NCI-H187 (cell line): ENCODE measurements at places on chromosomes 4 and X.

GRCh38 chrX:100649550-100650356, 5.8 kb downstream of the SRPX2 start:
- DNase-seq, result no peak

- no peak for DNase-seq
Observed at GRCh38 chr4:177809791-177810190, 367.6 kb upstream of the AGA start.

GRCh38 chr4:10891866-10892265, 207.3 kb upstream of the CLNK start:
- no peak for DNase-seq

DNA sequence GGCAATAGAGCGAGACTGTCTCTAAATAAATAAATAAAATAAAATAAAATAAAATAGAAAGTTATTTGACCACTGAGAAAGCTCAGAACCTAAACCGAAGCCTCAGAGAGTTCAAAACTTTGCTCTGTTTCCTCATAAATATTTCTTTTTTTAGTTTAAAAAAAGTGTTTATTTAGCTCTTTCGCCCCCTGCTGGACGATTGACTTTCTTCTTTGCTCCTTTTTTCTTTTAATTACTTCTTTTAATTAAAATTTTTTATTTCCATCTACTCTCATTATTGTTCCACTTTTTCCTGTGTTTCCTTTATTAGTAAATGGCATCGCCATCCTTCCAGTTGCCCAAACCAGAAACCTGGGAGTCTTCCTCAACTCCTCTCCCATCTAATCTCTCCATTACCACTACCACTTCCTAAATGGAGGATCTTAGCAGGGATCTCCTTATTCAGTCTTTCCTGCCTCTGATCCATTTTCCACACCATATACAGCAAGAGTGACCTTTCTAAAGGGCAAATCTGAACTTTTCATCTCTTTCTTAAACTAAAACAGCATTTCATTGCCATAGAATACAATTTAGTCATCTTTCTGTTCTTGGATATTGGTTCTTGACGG, 728 bp upstream of the IL13RA2 start:
- no peak for DNase-seq

DNA sequence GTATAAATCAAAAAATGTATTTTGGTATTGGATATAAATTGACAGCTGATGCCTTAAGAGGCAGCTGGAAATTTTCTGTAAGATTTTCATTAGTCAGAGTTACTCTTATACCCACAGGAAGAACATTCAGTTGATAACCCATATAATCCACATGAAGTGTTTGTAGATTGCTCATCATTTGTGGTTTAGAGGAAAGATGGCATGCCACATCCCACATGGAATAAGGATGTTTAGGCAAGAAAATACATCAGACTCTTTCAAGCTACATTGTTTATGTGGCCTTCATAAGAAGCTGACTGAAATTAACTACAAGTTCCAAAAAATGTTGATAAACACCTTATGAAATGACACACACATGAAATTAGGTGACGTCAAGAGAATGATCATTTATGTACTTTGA, 56.6 kb downstream of the AREG start:
- DNase-seq, result no peak

GRCh38 chrX:47687263-47687662, 28.3 kb upstream of the UXT start:
- no peak for DNase-seq

GRCh38 chrX:136542281-136542680, 10.3 kb downstream of the VGLL1 start:
- DNase-seq, result no peak

GRCh38 chrX:65990702-65991101, 49.2 kb downstream of the VSIG4 start:
- DNase-seq, result no peak

DNA sequence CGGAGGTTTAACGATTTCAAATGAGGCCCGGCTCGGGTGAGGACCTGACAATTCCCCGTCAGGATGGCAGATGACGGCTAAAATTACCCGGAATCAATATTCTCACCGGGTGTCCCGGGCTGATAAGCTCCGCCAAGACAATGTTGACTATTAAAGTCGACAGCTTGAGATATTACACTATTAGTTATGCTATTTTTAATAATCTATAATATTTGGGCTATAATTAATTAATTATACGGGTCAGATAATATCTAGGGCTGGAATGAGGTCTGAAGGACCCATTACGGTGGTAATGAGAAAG, 9.4 kb upstream of the NKX1-1 start:
- DNase-seq, result no peak

DNA sequence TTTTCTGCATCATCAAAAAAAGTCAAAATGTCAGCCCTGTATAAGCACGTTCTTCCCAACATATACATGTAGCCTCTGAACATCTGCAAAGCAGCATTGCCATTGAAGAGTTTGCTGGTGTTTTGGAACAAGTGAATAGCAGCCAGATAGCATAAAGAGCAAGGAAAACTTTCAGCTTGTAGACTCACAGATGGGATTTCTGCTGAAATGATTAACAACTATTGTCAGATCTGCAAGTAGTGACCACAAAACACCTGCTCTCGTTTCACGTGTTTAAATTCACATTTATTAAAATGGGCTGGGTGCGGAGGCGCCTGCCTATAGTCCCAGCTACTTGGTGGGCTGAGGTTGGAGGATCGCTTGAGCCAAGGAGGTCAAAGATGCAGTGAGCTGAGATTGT, 123.7 kb downstream of the SPRY1 start:
- DNase-seq, result no peak

DNA sequence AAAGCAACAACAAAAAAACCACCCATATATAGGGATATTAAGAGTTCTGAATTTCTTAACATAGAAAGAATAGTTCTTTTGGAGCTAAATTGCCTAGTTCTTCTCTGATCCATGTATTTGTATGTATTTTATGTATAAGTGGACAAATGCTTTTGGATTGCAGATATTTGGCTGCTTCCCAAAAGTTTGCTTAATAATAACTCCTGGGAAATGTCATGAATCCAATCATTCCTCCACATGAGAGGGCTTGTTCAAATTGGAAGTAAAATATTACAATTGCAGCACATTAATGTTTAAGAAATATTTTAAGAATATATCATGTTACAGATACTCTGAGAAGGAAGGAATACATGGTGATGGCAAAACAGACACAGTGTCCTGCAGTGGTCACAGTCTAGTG, 71.5 kb upstream of the PAGE3 start:
- no peak for DNase-seq

DNA sequence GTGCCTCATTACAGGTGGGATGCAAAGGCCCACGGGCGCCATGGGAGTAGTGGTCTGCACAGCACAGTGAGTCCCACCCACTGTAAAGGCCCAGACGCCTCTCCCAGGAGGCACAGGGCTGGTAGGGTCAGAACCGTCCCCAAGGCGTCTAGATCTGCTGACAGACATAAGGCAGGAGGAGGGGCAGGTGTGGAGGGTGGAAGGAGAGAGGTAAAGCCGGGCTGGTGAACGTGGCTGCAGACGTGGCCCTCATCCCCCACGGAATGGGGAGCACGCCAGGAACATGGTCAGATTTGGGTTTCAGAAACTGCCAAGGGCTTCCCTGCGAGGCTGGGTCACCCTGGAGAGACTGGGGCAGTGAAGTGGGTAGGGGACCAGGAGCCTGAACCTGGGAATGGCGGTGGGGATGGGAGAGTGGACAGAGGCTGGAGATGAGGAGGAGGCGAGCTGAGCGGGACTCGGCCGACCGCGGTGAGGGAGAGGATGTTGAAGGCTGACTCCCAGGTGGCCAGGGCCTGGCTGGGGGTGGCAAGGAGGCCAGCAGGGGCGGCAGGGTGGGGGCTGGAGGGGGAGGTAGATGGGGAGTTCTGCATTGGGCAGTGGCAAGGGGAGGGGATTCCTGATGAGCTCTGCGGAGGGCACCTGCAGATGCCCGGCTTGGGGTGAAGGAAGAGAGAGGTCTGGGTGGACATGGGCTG, 184.9 kb downstream of the AFAP1 start:
- DNase-seq, result no peak

DNA sequence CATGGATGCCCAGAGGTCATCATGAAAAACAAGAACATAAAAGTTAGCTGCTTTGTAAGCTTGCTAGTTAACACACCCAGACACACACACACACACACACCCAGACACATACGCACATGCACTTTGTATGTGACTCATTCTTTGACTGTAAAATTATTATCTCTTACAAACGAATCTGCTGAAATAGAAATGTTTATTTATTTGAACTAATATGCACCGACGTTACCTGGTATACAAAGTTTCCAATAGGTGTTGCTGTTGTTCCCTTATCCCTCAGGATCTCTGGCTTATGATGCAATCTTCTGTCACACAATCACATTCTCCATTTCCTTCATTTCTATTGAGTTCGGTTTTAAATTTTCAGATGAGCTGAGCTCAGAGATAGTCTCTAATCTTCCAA, 209.3 kb downstream of the PTTG2 start:
- DNase-seq, result no peak

DNA sequence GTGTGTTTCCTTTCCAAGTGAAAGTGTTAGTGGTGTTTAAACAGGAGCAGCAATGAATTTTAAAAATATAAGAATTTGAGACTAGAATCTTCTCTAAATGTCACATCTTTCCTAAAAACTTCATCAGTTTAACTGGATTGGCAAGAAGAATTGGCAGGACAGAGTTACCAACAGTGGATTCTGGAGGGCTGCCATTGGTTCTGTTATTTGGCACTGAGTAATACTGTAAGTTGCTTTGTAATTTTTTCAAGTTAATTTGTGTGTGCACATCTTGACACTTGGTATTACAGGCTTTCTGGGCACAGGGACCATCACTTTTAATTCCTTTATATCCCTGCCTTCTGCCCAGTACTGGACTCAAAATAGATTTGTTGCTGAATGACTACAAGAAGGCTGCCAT, 4.5 kb upstream of the GPRIN3 start:
- DNase-seq, result no peak

GRCh38 chr4:85734424-85734831, 259.5 kb downstream of the ARHGAP24 start:
- no peak for DNase-seq

GRCh38 chrX:147738265-147738664, 173.5 kb upstream of the FMR1 start:
- DNase-seq, result no peak

GRCh38 chrX:471281-471680, 84.6 kb upstream of the PPP2R3B start:
- DNase-seq, result no peak

DNA sequence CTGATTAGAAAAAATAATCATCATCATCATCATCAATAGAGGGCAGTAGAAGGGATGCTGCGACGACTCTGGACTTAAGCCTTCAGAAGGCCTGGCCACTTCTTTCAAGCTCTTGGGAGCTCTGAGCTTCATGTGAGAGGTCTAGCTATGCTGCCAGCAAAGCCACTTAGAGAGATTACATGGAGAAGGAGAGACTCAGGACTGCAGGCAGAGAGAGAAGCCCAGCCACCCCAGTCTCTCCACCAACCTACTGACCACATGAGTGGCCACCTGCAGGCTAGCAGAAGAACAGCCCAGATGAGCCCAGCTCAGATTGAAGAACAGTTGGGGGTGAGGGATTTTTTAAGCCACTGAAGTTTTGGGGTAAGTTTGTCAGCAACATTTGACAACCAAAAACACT, 17.1 kb upstream of the TMEM150C start:
- DNase-seq, result no peak

- no peak for DNase-seq
Observed at GRCh38 chr4:149466446-149466845, 349.2 kb downstream of the IQCM start.

DNA sequence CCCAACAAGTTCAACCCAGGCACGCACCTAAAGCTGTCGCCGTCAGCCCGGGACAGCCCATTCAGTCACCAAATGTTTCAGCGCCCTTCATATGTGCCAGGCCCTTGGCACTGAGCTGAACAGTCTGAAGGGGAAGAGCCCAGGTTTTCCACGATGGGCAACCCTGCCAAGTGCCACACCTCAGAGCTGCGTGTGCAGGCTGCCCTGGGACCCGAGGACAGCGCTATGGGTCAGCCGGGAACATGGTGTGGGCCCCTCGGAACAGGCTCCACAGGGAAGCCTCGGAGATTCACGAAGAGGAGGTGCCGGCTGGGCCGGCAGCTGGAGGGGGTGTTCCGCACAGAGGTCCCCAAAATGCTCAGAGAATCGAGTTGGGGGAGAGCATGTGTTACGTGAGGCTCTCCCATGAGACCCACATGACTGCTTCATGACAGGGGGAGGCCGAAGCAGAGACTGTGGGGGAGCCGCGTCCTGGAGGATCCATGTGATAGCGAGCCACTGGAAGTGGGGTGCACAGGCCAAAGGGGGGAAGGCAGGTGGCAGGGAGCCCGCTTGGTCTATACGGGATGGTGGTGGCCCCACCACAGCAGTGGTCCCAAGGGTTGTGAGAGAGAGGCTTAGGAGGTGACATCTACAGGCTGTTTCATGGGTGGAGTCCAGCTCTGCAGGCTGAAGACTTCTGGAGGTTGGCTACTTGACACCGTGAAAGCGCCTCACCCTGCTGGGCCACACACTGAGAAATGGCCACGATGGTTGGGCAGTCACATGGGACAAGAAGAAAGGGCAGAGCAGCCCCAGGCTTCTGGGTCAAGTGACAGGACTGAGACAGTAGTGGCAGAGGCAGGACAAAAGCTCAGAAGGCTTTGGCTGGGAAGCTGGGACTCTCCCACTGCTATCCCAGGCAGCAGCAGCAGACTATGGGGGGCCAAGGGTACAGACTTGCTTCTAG, 14.2 kb downstream of the BCAP31 start:
- no peak for DNase-seq

- DNase-seq, result peak; percentile 43
Observed at GRCh38 chr4:15396157-15396800, 31.6 kb upstream of the C1QTNF7 start.

GRCh38 chr4:87109121-87109520, 111.3 kb downstream of the KLHL8 start:
- no peak for DNase-seq

DNA sequence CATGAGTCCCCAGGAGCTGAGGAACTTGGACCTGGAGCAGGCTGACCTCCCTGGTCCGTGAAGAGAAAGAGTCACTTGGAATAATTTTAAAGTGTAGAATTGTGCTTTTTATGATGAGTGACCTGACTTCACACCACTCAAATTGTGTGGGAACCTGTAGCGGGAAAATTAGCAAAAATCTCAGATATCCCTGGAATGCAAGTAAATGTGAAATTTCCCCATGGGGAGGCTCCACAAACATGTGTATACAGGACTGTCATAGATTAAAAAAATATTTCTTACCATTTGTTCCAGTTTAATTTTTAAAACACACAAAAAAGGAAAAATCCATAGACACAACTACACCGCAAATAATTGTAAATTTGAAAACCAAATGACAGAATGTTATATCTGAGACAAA, 1079.6 kb upstream of the PABPC4L start:
- DNase-seq, result no peak

DNA sequence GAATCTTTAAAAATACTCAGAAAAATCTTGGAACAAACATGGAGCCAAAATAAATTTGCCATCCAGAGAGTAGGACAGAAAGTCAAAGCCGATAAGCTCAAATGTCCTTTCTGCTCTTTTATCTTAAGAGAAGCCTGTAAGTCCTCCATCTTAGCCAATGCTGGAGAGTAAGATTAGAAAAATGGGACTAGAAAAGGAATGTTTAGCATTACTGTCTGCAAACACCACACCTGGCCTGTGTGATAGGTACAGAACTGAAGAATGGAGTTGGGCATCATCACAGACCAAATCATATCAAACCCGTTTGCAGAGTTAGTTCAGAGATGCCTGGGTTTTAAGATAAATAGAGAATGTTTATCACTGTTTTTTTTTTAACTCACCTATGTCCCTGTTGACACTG, 10.5 kb upstream of the SLC39A8 start:
- no peak for DNase-seq

- no peak for DNase-seq
Observed at GRCh38 chr4:128228845-128229795, 58.5 kb downstream of the PGRMC2 start.
